Naive thymus-derived CD4-positive, alpha-beta T cell (primary cell): ENCODE measurements at places on chromosomes 7 and 10.

DNA sequence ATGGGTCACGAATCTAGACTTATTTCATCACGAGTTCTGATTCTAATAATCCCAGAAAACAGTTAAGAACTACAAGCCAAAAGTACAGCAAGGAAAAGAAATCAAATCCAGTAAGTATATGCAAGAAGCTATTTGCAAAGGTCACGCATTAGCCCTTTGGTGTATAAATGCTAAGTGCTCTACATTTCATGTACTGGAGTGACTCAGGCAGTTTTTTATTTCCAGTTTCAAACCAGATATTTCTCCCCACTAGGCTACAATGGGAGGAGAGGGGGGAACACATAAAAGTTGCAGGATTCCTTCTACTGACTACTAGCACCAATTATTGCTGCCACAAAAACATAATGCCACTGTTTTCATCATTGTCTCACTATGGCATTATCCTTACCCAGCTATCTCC lies 148.0 kb downstream of the NRCAM start:
- no peak for DNase-seq

DNA sequence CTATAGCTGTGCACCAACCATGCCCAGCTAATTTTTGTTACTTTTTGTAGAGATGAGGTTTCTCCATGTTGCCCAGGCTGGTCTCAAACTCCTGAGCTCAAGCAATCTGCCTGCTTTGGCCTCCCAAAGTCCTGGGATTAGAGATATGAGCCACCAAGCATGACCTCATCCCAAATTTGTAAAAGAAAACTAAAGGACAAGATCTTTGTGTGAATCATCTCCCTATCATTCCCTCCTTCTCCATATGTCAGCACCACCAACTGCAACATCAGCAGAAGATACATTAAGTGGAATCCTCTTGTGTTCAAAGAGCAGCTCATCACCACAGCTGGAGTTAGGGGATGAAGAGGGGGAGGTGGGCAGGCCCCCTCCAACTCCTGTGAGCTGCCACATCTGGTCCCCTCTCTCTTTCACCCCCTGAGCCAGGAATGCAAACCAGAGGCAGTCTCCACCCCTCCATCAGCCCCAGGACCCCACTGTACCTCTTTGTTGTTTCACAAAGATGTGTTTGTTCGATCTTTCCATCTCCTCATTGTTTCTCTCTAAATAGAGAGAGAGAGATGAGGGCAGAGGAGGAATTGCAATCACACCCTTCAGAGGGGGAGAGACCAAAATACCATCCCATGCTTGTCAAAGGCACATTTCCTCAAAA lies 47.3 kb upstream of the PIP4K2A start:
- no peak for DNase-seq

DNA sequence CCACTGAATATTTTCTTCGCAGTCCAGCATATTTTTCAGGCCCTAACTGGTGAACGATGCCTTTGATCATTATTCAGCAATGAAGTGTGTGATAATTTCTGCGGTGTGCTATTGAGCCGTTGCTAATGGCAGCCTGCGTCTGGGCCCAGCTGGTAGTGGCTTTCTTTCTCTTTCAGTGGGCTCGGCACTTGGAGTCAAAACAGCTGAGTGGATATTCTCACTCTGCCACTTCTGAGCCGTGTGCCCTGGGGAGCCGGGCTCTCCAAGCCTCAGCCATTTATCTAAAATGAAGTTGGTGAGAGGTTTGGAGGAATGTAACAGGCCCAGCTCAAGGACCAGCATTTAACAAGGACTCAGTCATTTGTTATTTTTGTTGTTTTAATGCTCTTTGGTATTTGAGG lies 87.5 kb upstream of the IFRD1 start:
- DNase-seq = no peak

DNA sequence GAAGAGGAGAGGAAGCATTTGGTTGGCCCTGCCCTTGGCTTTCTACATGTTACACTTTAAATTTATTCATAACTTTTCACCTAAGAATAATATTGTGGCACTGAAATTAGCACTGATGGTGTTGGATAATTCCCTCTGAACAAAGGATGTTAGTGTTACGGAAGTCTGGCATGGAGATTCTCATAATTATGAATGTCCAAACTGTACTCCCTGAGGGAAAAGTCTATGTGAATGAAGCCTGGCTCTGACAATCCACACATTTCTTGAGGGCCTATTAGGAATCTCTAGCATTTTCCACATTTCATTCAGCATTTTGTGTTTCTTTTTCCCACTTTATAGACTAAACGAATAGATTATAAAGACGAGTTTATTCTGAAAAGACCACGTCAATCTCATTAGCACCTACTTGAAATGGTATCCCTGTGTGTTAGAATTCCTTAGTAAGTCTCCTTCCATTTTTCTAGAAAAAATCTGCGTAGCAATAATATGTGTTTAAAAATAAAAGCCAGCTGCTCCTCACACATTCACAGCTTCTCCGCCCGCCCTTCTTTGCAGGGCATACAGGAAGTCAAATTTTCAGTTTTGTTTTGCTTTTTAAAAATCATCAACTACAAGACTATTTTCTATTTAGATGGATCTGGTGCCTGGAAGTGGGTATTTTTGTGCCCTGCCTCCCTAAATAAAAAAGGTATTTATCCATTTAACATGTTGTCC lies 131.8 kb upstream of the PALS2 start:
- DNase-seq = no peak

DNA sequence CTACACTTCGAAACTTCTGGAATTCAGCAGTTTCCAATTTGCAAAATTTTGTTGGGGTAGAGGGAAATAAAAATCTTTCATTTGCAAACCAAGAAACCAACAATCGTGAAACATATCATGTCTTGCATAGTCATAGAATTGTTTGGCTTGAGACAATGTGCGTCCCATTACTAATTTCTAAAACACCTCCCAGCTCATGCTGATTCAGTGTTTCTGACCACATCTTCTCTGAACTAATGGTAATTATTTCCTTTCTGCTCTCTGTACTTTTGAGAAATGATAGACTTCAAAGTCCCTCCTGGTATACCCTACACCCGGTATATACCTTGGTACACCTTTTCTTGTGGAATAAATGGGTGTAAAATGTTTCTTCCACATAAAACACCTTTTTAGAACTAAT lies 41.8 kb upstream of the TSPAN13 start:
- no peak for DNase-seq

DNA sequence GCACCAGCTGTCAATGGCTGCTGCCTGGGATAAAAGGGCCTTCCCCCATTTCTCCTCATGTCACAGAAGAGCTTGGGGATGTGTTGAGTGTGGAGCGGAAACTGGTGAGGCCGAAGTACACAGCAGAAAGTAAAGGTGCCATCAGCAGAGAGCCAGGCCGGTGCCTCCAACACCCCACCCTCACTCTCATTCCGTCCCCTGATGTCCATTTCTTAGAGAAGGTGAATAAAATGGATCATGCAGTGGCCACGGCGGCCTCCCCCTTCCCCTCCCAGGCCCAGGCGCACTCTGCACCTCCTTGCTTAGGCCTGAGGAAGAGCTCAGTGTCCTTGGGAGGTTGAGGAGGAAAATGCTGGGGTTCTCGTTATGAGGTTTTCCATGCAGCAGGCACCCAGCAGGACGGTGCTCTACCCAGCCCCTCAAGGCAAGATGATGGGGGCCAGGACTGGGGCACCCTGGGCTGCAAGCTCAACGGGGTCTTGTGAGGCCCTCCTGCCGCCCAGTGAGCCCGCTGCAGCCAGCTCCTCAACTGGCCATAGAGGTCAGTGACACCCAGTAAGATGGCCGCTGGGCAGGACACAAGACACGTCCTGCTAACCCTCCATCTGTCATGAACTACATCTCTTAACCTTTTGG lies 163.9 kb downstream of the ADARB2 start:
- DNase-seq = no peak

GRCh38 chr7:30845426-30846135 lies 66.1 kb upstream of the AQP1 start:
- DNase-seq = no peak

GRCh38 chr10:10925667-10926066 lies 92.0 kb upstream of the CELF2 start:
- DNase-seq = no peak

DNA sequence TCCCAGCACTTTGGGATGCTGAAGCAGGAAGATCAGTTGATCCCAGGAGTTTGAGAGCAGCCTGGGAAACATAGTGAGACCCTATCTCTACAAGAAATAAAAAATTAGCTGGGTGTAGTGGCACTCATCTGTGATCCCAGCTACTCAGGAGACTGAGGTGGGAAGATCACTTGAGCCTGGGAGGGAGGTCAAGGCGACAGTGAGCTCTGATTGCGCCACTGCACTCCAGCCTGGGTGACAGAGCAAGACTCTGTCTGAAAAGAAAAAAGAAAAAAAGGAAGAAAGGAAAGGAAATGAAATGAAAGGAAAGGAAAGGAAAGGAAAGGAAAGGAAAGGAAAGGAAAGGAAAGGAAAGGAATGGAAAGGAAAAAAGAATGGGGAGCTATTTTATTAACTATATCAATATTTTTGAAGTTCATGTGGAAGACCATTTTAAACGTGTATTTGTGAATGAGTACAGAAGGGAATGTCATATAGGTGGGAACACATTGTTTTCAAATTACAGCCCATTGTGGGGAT lies 7.1 kb upstream of the IFIT2 start:
- no peak for DNase-seq

- no peak for DNase-seq
Measured at GRCh38 chr7:33145156-33145555, 15.8 kb downstream of the BBS9 start.

DNA sequence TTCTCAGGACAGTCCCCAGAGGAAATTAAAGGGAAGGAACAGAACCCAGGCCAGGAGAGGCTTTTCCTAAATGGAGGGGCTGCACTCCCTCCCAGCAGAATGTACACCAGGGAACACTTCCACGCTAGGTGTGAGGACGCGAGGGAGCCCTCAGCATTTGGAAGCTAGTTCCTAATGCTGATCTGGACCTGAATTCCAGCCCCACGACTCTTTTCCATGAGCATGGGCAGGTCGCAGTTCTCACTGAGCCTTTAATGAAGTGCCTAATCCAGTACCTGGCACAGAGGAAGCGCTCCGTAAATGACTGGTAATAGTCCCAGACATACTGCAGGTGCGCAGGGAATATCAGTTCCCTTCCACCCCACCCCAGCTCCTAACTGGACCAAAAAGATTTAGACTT lies 1.1 kb downstream of the ALOX5 start:
- no peak for DNase-seq

- no peak for DNase-seq
Measured at GRCh38 chr10:71512761-71513539, 116.2 kb downstream of the CDH23 start.

DNA sequence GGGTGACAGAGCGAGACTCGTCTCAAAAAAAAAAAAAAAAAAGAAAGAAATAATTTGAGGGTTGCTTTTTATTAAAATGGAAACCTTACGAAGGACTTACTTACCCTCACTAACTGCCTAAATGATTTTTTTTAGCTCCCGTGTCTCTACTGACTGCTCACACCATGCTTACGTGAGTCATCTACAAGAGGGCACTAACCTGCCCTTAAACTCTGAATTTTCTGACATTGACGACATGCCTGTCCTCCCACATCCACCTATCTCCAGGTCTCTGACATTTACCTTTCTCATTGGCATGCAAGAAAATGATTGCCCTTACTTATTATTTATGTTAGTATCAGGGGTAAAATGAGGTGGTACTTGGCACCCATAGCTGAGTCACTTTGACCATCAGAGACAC lies 1286.3 kb upstream of the AUTS2 start:
- DNase-seq = no peak

DNA sequence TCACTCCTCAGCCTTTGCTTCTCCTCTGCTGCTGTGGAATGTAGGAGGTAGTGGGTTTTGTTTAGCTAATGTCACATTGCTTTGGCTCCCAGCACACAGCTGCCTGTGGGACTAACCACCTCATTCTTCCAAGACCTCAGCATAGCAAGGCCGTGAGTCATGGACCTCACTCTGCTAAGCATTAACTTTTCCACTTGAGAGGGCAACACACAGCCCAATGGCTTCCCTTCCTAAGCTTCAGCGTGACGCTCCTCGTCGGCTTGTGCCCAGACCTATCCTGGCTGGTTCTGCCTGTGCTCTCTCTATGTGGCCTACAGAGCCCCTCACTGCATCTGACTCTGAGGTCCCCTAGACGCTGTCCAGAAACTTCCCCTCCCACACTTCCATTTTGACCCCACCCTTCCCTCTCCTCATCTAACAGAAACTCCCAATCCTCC lies 23.3 kb downstream of the MYOF start:
- no peak for DNase-seq

DNA sequence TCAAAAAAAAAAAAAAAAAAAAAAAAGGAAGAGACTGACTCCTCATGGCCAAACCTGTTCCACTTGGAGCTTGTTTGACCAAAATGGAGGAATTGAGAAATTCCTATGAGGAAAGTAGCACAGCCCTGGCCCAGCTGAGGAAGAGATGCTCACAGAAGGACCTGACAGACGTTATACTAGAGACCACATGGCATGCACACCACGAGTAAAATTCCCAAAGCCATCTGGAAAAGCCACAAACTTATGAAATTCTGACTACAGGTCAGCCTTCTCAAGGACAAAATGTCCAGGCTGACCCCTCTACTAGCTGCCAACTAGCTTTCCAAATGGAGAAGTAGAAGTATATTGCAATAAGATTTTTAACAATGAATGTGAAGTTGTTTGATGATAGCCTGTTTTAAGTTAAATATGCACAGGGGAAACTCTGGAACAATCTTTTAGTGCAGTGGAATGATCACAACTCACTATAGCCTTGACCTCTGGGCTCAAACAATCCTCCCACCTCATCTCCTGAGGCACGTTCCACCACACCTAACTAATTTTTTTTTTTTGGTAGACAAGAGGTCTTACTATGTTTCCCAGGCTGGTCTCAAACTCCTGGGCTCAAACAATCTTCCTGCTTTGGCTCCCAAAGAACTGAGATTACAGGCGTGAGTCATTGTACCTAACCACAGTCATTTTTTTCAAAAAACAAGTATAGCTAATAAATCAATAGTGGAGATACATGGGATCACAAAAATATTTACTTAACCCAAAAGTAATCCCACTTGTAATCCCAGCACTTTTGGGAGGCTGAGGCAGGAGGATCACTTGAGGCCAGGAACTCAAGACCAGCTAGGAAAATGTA lies 75.7 kb downstream of the AKR1D1 start:
- no peak for DNase-seq

GRCh38 chr7:20393616-20394015 lies 62.9 kb downstream of the ITGB8 start:
- no peak for DNase-seq

GRCh38 chr7:376306-377079 lies 86.5 kb downstream of the FOXL3 start:
- DNase-seq = no peak

- no peak for DNase-seq
Measured at GRCh38 chr7:39488467-39489393, 77.5 kb upstream of the YAE1 start.
